Activated CD8-positive, alpha-beta memory T cell treated with anti-CD3 and anti-CD28 coated beads for 1 hour (primary cell): ENCODE measurements at places on chromosomes 11 and 22.

DNA sequence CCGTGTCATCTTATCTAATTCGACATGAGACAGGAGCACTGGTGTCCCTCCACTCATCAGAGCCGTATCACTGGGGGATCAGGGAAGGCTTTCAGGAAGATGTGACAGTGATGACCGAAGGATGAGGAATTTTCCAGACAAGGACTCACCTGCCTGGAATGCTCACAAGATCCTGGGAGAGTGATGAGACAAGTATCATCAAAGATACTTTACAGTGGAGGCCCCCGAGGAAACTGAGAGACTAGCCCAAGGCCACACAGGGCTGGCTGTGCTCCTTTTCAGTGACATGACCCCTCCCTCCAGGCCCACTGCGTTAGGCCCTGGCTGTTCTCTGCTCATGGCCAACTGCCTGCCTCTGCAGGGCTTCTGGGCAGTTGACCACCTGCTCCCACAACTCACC, 13.0 kb downstream of the CLPB start:
- DNase-seq: no peak

DNA sequence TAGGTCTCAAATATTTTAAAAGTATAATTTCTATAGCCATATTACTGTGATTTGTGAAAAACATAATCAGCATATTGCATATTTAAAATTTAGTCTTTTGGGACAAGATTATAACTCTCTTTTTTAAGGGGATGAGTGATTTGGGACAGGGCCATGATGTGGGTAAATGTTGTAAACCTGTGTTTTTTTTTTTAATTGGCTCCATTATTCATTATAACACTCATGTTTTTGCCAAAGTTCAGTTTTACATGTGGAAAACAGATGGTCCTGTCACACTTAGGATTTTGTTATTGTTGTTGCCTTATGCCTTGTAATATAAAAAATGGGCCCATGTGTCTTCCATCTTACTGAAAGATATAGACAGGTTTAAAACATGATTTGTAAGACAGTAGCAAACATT, 1413.5 kb upstream of the RAG2 start:
- no peak for DNase-seq

DNA sequence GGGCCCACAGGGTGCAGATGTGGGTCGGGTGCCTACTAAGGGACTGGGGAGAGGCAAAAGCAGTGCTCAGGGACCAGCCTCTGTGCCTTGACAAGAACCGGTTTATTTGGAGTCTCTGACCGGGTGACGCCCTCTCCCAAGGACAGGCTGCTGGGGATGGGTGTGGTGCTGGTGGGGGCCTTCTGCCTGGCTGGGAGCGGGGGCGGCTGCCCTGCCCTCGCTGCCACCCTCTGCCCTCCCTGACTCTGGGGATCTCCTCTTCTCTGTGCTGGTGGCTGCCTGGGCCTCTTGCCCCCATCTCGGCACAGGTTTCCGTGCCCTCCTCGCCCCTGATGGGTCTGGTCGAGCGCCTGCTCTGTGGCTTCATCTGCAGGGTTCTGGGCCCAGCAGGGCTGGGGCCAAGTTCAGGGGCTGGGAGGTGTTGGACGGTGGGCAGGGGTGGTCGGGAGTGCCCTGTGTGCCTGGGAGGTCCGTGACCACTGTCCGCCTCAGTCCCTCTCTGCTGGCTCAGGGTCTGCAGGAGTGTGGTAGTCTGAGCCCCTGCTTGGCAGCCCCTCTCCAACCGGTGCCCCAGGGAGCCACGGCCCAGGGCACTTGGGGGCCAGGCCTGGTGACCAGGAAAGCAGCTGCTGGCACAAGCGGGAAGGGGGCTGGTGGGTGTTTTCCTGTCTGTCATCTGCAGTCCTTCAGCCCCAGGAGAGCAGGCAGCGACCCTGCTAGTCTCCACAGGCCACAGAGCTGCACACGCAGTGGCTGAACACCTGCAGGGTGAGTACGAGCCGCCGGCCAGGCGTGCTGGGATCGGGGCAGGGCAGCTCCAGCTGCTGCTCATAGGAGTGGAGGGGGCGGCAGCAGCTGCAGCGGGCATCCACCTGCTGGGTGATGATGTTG, 23.5 kb downstream of the MUC6 start:
- no peak for DNase-seq

- no peak for DNase-seq
Observed at GRCh38 chr11:125226706-125227105, 62.2 kb downstream of the PKNOX2 start.

- DNase-seq: no peak
Observed at GRCh38 chr11:133078591-133079404, 453.5 kb downstream of the OPCML start.

- DNase-seq: no peak
Observed at GRCh38 chr22:27625769-27626674, 175.5 kb downstream of the MN1 start.

- DNase-seq: no peak
Observed at GRCh38 chr22:19903031-19903430, 38.5 kb upstream of the COMT start.
